Panc1 (cell line): ENCODE measurements at places on chromosomes 16 and 17.

DNA sequence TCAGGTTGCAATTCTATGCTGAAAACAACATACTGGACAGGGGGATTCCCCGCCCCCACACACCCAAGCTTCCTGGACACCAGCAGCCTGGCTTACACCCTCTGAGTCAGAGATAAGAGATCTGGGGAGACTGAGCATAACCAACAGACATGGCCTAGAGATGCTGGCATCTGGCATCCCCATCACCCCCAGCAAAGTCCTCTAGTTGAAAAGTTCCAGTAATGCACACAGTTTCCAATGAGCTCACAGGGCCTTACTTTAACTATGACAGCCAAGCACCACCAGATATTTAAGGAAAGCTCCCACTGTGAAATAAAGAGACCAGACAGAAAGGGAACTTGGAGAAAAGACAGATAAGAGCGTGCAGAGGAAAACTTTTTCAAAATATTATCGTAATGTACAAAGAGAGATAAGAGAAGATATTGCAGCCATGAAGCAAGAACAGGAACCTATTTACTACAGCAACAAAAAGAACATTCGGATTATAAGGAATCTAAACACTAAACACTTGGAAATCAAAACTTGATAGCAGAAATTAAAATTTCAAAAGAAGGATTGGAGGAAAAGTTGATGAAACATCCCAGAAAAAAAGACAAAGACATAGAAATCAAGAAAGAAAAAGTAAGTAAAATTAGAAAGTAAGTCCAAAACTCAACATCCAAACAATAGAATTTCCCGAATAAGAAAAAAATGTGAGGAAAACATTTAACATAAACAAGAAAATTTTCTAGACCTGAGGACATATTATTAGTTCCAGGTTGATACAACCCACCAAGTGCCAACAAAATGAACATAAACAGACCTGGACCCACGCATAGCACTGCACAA is 17.2 kb upstream of the ALOX15 start:
- DNase-seq = no peak

GRCh38 chr16:2235695-2236336 is 428 bp upstream of the DNASE1L2 start:
- DNase-seq = no peak

GRCh38 chr16:70432356-70432722 is 6.6 kb downstream of the ST3GAL2 start:
- no peak for DNase-seq

DNA sequence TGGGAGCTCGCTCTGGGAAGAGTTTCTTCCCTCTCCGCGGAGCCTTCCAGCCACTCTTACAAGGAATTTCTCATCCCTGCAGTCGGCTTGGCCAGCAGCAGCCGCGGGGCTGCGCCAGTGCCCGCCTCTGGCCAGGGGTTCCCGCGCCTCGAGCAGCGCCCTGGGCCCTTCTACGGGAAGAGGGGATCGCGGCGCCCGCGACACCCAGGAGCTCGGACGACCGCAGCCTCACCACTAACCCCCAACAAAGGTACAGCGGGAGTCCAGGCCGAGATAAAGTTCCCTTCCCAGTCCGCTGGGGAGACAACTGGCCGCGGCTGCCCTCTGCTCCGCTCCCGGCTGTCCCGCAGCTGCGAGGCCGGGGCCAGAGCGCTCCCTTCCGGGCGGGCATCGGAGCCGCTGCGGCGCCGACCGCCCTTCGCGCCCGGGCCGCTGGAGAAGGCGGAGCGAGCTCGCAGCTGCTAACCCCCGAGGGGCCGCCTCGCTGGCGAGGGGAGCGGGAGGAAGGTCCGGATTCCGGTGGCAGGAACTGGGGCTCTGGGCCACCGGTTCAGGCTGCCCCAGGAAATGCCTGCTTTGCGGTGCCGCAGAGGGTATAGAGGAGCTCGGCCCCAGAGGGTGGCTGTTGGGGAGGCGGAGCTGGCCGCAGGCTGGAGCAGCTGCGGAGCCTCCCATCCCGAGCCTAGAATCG is 3.6 kb upstream of the HS3ST3B1 start:
- DNase-seq = no peak

GRCh38 chr16:87603684-87604633 is 1.7 kb downstream of the JPH3 start:
- DNase-seq = no peak

- peak; percentile 52 for DNase-seq
Measured at GRCh38 chr17:62565817-62566216, 61.7 kb upstream of the MRC2 start.

- DNase-seq = no peak
Measured at GRCh38 chr17:31314782-31315100, 887 bp upstream of the EVI2B start.

DNA sequence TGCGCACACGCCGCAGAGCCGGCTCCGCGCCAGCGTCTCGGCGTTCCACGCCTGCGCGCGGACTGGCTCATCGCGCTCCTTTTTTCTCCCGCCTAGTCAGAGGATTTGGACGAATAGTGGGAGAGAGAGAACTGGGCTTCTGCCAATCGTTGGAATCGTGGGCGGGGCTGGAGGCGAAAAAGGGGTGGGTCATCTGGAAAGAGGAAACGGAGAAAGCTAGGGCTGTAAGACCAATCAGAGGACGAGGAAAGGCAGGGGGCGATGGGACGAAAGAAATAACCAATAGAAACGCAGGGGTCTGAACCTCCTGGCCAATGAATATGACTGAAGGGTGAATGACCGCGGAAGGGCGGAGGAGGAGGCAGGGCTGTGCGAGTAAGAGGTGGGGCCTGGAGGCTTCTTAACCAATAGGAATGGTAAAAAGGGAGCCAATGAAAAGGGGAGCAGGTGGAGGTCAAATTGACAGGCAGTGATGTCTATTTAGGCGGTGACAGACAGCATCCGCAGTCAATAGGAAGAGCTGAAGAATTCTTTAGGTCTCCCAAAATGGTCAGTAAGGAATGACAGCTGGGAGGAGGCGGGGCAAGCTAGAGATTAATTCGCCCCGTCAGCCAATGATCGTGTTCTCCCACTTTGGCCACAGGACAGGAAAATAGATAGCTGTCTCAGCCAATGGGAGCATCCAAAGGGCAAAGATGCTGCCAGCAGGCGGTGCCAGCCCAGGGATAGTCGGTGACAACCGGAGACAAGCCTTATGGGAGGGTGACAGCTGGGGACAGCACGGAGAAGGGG is at the start of gene TBC1D10B:
TSS of gene TBC1D10B (minus strand) at position 39 of the 792 bp plus-strand sequence. CDS start 311 bp downstream, outside the sequence.
- DNase-seq = peak; percentile 100

DNA sequence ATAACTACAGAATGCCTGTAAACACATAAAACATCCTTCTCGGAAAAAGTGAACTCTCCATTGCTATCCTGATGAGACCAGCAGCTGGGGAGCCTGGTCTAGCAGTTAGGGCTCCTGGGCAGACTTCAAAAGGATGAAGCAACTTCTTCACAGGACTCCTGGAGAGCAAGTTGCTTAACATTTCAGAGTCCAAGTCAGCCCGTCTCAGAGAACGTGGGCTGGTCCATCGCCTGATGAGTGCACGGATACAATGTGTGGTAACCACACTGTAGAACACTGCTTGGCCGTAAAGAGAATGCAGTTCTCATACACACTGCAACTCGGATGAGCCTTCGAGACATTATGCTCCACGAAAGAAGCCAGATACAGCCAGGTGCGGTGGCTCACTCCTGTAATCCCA is 52.7 kb downstream of the TMEM235 start:
- no peak for DNase-seq

DNA sequence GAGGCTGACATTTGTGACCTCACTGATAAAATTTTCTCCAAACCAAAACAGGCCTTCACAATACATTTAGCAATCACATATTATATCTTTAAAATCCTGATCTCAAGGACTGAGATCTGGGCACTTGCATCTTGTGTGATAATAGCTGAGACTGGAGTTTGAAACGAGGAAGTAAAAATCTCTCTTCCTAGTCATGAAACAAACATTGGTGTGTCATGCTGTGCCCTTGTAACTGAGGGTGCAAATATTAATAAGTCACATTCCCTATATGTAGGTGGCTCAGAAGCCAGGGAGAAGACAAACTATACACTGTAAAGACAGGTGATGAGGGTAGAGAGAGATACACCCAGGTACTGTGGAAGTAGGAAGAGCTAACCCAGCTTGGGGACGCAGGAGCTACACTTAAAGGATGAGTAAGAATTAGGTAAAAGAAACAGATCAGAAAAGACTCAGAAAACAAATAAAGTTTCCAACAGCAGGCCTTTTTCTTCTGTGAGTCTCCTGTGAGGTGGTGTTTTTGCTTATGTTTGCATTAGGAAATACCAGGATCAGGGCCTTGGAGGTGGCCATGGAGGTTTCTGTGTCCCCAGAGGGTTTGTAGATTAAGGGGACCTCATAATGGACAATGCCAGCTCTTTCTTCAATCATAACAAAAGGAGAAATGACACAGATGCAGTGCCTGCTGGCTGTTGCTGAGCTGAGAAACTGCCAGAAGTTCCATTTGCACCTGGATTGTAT is 335.7 kb downstream of the GRIN2A start:
- DNase-seq = peak; percentile 65

GRCh38 chr16:56457927-56458470 is 6.6 kb downstream of the OGFOD1 start:
- no peak for DNase-seq

DNA sequence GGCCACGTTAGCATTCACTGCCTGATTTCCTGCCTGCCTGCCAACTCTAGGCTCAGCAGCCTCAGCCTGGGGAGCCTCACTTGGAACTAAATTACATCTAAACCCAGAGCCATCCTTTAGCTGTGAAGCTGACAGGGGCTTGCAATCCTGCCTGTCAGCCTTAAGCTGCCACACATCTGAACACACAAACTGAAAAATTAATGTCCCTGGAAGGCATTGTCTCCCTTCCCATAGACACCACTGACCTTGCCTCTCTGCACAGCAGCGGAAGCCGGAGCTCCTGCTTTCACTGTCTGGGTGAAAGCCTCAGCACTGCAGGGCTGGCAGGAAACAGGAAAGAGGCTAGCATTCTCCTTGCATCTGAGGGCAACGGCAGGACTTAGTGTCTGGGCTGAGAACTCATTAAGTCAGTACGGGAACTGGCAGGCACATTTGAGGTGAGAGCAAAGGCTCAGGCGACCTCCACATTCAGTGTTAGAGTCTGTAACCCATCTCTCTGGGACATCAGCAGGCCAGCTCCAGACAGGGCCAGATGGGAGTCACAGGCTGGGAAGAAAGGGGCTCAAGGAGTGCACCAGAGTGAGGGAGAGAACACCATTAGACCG is 452.4 kb upstream of the C16orf82 start:
- DNase-seq = no peak
